ELR (cell line): ENCODE measurements at places on chromosomes 4 and X.

DNA sequence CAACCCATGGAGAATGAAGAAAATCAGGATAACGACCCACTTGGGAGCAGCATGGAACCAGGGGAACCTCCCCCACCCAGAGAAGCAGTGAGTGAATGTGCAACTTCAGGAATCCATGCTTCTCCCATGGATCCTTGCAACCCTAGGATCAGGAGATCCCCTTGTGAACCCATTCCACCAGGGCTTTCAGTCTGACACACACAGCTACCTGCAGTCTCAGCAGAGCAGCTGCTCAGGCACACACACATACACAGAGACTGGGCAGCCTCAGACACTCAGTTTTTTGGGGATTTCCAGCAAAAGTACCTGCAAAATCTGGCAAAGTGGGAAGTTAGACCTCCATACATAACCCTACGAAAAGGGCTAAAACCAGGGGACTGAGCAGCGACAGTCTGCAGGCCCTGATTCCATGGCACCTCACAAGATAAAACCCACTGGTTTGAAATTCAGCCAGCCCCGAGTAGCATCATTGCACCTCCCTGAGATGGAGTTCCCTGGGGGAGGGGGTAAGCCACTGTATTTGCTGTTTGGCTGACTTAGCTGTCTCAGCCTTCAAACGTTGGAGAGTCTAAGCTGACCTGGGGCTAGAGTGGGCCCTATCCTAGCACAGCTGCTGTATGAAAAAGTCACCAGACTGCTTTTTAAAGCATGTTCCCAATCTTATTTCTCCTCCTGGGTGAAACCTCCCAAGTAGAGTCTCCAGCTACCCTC, 737.5 kb upstream of the NDST4 start:
- DNase-seq = no peak

- DNase-seq = no peak
Observed at GRCh38 chr4:101329592-101329991, 17.7 kb downstream of the PPP3CA start.

DNA sequence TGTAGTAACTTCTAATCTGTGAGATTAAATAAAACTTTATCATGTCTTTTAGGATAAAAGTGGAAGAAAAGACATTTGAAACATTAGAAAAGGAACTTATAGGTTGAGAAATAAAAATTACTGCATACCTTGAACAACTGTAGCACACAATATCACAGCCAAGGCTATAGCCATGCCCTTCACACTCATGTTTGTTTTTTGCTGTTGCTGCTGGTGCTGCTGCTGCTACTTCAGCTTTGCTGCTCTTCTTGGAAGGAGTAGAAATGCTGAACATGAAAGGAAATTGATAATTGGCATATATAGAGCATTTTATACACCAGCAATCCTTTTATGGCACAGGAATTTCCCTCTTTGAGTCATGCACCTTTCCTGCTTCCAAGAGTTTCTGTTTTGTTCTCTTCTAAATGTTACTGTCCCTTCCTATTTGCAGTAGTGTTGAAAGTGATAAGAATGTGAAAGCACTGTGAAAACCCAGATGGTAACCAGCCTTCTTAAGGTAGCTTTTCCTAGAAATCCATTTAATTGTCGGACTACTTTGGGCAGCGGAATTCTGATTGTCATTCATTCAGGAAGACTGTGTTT, at the start of gene CXCL11:
TSS of gene CXCL11 (minus strand) at position 272 of the 582 bp plus-strand sequence. CDS start at position 189, 83 bp downstream.
- peak; percentile 27 for DNase-seq

- no peak for DNase-seq
Observed at GRCh38 chr4:151231915-151232595, 44.9 kb upstream of the PRSS48 start.

GRCh38 chr4:148027201-148027600, 295.3 kb downstream of the ARHGAP10 start:
- DNase-seq = no peak

DNA sequence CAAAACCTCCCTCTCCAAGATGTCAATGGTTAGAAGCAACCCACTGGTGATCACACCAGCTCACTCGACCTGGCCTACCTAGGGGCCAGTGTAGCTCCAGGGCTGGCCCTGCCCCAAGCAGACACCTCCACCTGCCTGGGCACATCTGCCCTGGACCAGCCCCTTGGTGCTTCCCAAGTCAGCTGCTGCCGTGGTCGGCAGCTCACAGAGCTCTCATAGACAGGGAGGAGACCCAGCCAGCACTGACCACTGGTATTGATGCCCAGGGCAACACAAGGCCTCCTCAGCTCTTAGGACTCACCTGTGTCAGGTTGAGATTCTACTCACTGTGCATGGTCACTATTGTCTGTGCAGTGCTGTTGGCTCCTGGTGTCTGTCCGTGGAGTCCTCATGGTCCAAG, 51.7 kb downstream of the SEPSECS start:
- no peak for DNase-seq

DNA sequence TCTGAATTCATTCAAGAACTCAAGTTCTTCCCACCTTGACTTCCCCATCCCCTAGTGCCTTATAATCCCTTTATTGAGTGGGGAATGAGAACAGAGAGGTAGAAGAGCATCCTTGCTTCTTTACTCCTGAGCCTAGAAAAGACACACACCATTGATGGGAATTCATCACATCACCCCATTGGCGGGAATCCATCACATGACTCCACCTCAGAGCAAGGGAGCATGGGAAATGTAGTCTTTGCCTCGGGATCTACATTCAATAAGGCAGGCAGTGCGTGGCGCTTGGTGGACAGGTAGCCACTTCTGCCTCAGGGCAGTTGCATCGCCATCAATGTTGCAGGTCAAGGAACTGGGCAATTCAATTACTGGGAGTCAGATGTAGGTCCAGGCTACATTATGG, 50.7 kb downstream of the MXRA5 start:
- peak; percentile 36 for DNase-seq

DNA sequence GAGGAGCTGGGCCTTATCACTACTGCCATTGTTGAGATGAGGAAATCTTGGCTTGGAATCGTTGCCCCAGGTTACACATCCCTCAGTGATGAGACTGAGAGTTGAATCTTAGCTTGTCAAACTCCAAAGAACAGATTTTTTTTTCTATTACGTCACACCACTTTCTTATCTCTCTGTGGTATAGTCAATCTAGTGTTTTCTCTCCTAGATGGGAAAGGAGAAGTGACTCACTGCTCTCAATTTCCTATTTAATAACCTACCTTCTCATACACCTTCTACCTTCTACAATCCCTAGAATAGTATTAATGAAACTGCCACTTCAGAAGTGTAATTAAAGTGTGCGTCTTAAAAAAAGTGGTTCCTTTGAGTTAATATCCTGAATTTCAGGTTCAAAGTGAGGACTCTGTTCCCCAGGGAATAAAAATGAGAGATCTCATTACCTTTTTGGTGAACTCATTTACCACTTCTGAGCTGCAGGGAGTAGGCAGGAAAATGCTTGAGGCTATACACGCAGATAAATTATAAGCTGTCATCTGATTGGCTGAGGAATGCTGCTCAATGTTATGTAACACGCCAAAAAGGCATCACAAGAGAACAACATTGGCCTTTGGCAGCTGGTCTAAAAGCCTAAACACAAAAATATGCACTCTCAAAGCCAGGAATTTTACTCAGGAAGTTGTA, 59.3 kb downstream of the MAD2L1 start:
- peak; percentile 44 for DNase-seq

GRCh38 chr4:102430461-102430910, 70.7 kb upstream of the NFKB1 start:
- DNase-seq = peak; percentile 49

DNA sequence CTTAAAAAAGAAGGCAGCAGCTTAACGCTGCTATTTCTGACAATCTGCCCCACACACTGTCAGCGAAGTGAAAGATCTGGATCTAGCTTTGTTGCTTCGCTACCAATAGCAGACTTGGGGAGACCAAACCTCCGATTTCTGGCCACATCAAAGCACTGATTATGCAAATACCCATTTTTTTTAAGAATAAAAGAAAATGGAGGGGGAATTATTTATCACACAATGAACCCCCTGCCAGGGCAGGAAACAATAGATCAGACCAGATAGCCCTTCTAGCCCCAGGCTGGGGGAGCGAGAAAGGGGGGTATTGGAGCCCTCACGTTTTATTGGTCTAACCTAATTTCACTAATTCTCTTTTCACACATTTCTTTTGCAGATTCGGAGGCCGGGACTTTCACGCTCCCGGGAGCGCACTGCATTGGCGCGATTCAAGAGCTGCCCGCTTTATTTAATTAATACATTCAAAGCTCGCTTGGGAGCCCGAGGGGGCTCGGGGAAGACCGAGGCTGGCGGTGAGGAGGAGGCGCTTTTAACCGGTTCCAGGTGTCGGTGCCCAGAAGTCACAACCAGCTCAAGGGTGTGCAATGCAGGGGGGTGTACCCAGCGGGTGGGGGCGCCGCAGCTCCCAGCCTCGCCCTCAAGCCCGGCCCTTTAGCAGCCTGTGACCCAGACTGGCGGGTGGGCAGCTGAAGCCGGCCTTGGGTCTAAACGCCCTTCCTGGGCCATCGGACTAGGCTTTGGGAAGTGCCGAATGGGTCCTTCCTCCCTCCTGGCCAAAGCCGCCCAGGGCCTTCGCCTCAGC, 5.5 kb downstream of the NEUROG2 start:
- DNase-seq = no peak

GRCh38 chrX:39582976-39583375, 514.8 kb downstream of the BCOR start:
- no peak for DNase-seq

- peak; percentile 64 for DNase-seq
Observed at GRCh38 chr4:10456595-10457254, 501 bp downstream of the ZNF518B start.

DNA sequence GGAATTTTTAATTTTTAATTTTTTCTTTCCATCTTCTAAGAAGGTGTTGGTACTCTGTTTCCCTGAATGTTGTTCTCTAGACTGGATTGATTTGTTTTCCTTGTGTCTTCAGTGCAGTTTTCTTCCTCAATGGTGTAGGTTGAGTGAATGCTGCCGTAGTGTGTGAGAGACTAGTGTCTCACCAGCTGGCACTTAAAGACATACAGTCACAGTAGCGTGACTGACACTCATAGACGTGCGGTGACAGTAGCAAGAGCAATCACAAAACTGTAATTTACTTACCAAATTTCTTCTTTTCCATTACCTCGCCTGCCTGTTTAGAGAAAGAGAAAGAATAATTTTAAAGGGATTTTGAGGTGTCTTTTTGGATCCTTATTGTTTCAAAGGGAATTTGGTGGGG, 21.4 kb upstream of the PGM2 start:
- no peak for DNase-seq
